ENCODE measurements at places on chromosomes 13 and 19.

GRCh38 chr13:31351376-31351775, 151.6 kb downstream of the B3GLCT start:
- no peak for DNase-seq

DNA sequence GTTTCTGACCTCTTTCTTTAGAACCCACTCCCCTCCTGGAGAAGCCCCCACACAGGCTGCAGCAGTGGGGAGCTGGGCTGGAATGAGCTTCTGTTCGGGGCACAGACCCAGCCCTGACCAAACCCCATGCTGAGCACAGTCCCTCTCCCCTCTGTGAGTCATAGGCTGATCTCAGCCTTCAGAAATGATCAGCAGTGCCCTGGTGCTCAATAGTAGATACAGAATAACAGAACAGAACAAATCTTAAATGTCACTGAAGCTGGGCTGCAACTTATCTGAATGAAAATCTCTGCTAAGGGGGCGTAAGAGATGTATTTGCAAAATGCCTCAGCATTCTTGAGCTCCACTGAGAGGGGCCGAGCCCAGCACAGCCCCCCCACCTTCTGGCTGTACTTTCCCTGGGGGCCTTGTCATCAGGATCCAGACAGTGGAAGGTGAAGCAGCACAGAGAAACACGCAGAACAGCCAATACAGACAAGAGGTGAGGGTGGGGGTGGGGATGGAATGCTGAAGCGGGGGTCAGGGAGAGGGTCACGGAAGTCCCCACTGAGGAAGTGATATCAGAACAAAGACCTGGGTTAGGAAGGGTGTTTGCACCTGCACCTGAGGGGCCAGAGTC, 9.9 kb downstream of the ZNF665 start:
- DNase-seq = no peak

- no peak for DNase-seq
These were observed 301.2 kb downstream of the ZNF536 start for GRCh38 chr19:30673336-30673735.

- no peak for DNase-seq
These were observed 12.1 kb downstream of the LONP1 start for GRCh38 chr19:5707576-5708575.

GRCh38 chr19:49213791-49214190, 56.2 kb downstream of the TRPM4 start:
- no peak for DNase-seq
